ENCODE measurements at places on chromosomes 16 and 17. TPM values are rescaled to one million over a fixed set of nuclear protein-coding genes. Genes with fewer than 3 reads are reported as not detected.

The GLIS2 gene
- 1.2 TPM for total RNA-seq

The DPEP1 gene
- 2.7 TPM for total RNA-seq

The CFAP119 gene
- total RNA-seq: 1.2 TPM

The SHISA6 gene
- total RNA-seq: not detected

The FSCN2 gene
- total RNA-seq: 0.42 TPM

The FKBP10 gene
- total RNA-seq: 244 TPM

The JPH3 gene
- 0.34 TPM for total RNA-seq

DNA sequence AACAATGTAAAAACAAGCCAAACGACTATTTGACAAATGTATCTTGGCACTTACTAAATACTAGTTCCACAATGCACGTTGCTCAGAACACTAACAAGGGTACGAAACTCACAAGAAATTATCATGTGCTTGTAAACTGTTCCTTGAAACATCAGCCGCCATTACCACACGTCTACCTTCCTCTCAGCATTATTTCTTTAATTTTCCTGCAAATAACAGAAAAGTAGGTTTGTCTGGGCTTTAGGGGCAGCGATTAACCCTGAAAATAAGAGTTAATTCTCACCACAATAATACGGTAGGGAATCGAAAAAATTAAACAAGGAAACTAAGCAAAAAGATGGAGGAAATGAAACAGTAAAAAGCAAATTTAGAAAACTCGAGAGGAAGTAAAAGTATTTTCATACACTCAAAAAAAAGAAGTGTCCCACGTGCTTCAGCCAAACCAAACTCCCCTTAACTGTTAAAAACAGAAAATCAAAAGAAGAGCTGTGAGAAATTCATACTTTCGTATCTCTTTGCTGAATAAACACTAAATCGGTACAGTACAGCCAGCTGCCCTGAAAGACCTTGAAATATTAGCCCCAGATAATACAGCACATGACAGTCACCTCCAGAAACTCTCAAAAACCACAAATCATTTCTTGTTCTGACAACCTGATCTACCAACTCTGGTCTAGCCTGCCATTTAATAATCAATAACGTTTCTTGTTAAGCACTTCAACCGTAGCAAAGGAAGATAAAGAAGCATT is 1.2 kb downstream of the ARHGAP17 start:
- no peak for DNase-seq

DNA sequence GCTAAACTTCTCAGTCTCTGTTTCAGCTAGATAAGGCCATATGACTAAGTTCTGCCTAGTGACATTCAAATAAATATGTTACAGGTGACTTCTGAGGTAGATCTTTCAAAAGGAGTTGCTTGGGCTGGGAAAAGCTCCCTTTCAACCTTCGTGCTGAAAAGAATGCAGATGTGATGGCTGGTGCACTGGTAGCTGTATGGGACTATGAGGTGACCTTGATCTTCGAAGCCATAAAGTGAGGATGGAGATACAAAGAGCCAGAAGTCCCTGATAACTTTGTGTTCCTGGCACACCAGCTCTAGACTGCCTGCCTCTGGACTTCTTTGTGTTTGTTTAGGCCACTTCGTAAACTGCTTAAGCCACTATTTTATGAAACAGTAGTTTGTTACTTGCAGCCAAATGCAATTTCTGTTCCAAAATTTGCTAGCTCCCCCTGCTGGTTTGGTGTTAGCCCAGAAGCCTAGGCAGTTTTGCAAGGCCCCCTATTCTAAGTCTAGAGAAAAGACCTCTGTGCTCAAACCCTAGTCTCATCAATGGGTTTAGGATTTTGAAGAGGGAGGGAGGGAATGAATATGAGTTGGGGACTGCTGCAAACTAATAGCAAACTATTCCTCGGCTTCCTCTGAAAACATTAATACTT is 23.3 kb upstream of the ERCC4 start:
- DNase-seq: peak; percentile 19

GRCh38 chr16:17404941-17405689 is 65.6 kb downstream of the XYLT1 start:
- no peak for DNase-seq

GRCh38 chr16:29686740-29687332 is 7.9 kb downstream of the QPRT start:
- no peak for DNase-seq

DNA sequence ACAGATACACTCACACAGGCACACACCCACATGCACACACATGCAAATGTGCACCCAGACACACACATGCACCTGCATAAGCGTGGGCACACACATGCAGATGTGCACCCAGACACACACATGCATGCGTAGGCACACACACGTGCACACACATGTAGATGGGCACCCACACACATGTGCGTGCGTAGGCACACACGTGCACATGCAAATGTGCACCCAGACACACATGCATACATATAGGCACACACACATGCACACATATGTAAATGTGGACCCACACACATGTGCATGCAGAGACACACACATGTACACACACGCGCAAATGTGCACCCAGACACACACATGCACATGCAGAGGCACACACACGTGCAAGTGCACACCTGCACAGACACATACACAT is 60.3 kb downstream of the MRM1 start:
- no peak for DNase-seq

GRCh38 chr17:64732336-64733006 is 70.4 kb upstream of the SMURF2 start:
- peak; percentile 68 for DNase-seq

DNA sequence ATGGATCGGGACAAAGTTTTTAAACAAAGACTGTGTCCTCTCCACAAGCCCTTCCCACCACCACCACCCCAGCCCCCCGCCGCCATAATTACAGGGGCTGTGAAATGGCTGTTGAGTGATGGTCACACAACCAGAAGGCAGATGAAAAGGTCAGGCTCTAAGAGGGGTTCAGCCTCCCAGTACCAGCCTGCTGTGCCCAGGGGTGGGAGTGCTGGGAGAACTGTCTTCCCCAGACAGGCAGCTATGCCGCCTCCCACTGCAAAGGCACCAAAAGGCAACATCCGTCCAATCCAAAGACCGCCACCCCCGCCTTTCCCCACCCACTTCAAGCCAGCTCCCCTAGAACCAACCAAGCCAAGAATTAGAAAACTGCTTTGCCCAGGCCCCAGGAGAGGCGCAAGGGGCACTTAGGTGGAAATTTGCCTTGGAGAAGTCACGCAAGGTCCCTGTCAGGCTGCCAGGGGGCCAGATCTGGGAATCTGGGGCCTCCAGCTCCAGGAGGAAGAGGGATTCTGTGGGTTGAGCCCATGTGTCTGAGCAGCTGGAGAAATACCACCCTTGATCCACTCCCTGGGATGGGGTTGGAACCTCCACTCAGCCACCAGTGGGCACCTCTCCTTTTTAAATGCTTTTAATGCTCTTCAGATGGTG is 14.4 kb downstream of the CARHSP1 start:
- no peak for DNase-seq

- peak; percentile 24 for DNase-seq
Measured at GRCh38 chr16:2829501-2830354, at the start of gene ZG16B. ZG16B (plus strand) TSS chr16:2830303; CDS start chr16:2830442, 139 bp downstream.

DNA sequence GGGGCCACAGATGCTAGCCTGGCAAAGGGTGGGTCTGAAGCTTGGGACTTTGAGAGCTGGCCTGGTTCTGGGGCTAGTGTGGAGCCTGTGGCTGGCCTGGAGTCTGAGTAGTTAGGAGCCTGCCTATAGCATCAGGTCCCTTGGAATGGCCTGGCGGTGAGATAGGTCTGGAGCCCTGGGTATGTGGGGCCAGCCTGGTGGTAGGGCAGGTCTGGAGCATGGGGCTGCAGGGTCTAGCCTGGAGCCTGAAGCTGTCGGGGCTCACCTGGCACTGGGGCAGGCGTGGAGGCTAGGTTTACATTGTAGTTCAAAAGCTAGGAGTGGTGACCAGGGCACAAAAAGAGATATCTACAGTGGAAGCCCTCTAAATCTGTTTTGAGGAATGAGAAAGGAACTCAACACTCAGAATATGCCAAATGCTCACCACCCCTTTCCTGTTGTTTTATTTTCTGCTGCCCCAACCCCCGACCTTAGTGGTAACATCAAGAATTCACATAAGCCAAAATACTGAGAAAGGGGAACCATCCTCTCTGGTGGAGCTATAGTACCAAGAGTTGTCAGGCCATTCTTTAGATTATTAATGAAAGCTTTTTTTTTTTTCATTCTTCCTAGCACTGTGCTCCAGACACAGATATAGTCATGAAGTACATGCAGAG is 100.3 kb downstream of the TANC2 start:
- DNase-seq: no peak

GRCh38 chr16:69048328-69049120 is 56.9 kb upstream of the HAS3 start:
- DNase-seq: no peak

- DNase-seq: no peak
Measured at GRCh38 chr17:52110923-52111581, 47.5 kb downstream of the CA10 start.

DNA sequence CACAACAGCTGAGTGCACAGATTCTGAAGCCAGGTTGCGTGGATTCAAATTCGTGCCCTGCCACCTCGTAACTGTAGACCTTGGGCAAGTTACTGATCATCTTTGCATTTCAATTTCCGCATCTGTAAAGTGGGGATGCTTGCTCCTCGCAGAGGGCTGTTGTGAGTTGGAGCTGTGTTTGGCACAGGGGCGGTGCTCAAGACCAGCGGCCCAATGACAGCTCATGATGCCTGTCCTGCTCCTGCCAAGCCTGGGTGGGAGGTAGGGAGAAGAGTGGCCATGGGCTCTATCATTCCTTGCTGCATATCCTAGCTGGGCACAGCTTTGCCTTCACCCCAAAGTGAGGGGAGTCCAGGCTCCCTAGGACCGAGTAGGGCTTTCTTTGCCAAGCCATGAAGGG is 12.6 kb downstream of the NXPH3 start:
- no peak for DNase-seq

DNA sequence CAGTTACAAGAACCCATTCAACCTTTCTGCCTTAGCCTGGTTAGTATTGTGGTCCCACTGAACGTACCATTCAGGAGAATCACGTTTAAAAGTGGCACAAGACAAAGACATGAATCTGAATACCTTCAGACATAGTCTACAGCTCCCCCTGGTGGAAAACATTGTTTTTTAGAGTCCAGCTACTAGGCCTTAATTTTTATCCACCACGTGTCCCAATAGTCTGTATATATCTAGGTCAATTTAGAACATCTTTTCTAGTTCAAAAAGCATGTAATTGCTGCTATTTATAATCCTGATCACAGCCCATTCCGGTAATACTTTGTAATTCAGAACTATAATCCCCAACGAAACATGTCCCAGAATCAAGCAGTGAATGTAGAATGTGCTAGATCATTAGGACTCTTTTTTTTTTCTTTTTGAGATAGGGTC is 13.7 kb upstream of the GUCY2D start:
- peak; percentile 92 for DNase-seq

GRCh38 chr17:65364438-65364837 is 197.0 kb downstream of the AXIN2 start:
- DNase-seq: no peak

- DNase-seq: no peak
Measured at GRCh38 chr16:87028481-87029320, 288.5 kb downstream of the C16orf95 start.

- no peak for DNase-seq
Measured at GRCh38 chr17:53894591-53894990, 71.9 kb downstream of the KIF2B start.

- DNase-seq: no peak
Measured at GRCh38 chr16:66629856-66630255, 25.4 kb downstream of the CMTM3 start.

Measured in dermis blood vessel endothelial cell (primary cell).